ENCODE measurements at places on chromosomes 11 and 22. TPM values are rescaled to one million over a fixed set of nuclear protein-coding genes. Genes with fewer than 3 reads are reported as not detected.

- DNase-seq = no peak
Measured at GRCh38 chr11:47987781-47988180, 7.4 kb downstream of the PTPRJ start.

DNA sequence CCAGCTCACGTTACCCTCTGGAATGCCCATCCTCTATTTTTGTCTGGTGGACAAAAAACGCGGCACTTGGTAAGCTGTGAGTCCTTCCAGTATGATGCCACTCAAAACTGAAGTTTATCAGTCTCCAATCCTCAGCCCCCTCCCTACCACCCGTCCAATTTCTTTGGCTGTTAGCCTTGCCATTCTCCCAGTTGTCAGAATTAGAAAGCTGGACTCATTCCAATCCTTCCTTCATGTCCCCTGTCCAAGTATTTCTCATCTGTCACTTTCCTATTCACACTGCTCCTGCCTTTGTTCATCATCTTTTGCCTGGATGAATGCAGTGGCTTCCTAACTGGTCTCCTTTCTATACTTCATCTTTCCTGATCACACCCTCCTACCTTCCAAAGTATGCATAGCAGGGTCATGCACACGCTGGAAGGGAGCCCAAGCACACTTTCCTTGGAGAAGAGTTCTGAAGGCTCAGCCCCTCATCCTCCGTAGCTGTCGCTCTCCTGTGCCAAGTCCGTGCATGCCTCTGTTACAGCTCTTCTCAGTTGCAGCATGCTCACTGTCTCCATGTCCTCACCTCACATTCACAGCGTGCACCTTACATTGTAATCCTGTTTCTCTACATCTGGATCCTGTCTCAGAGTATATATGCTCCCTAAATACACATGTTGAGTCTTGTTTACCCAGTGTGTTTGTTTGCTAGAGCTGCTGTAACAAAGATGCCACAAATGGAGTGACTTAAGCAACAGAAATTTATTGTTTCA is 19.4 kb downstream of the APLP2 start:
- no peak for DNase-seq

GRCh38 chr11:1382831-1383607 is 6.7 kb upstream of the BRSK2 start:
- DNase-seq = peak; percentile 85

- DNase-seq = no peak
Measured at GRCh38 chr22:44801476-44801875, 49.1 kb downstream of the ARHGAP8 start.

Gene MMP1
- not detected for total RNA-seq

GRCh38 chr22:46119093-46119728 is 31.1 kb upstream of the PPARA start:
- DNase-seq = no peak

GRCh38 chr11:1906611-1907423 is 12.7 kb upstream of the TNNT3 start:
- no peak for DNase-seq

Gene OR10A2
- total RNA-seq = not detected

Measured in Right ventricle myocardium superior (tissue), 1 donor.